SK-N-SH (cell line): ENCODE measurements at places on chromosomes 3 and 15. TPM values are rescaled to one million over a fixed set of nuclear protein-coding genes. Genes with fewer than 3 reads are reported as not detected.

C2CD4B gene
- polyA plus RNA-seq, result not detected in 2 replicates

ULK3 gene
- 41.3 and 55.3 TPM in 2 replicates for polyA plus RNA-seq

ZDHHC23 gene
- polyA plus RNA-seq, result 3.7 and 6.4 TPM in 2 replicates

FRMD5 gene
- 24.8 and 26.7 TPM in 2 replicates for polyA plus RNA-seq

NPTN gene
- 177 and 183 TPM in 2 replicates for polyA plus RNA-seq

TM6SF1 gene
- 0.12 and 0.16 TPM in 2 replicates for polyA plus RNA-seq
